ENCODE measurements at places on chromosomes 5 and 9.

- no peak for DNase-seq
Measured at GRCh38 chr5:172321593-172321992, 38.0 kb upstream of the UBTD2 start.

- DNase-seq, result no peak
Measured at GRCh38 chr5:143671674-143672569, 140.0 kb upstream of the HMHB1 start.

- DNase-seq, result no peak
Measured at GRCh38 chr5:8360012-8360411, 491.1 kb downstream of the MTRR start.

DNA sequence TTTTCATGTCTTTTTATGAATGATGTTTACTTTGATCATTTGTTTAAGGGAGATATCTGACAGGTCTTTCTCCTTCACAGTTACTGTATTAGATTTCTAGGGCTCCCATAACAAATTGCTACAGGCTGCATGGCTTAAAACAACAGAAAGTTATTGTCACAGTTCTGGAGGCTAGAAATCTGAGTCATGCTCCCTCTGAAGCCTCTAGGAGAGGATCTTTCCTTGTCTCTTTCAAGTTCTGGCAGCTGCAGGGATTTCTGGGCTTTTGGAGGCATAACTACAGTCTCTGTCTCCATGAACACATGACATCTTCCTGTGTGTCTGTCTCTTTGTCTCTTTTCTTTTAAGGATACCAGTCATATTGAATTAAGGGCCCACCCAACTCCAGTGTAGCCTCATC lies 557.3 kb upstream of the SEMA6A start:
- no peak for DNase-seq

GRCh38 chr5:33441241-33442177 lies 744 bp downstream of the TARS1 start:
- peak; percentile 1 for DNase-seq

DNA sequence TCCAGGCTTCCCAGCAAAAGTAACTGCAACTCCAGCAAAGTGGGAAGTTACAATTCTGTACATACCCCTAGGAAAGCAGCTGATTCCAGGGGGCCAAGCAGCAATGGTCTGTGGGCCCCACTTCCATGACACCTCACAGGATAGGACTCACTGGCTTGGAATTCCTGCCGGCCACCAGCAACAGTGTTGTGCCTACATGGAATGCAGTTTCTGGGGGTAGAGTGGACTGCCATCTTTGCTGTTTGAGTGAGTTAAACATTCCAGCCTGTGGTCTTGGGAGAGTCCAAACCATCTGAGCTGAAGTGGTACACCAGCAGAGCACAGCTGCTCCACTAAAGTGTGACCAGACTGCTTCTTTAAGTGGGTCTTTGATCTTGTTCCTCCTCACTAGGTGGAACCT lies 13.4 kb upstream of the FBN2 start:
- no peak for DNase-seq

GRCh38 chr9:30116673-30117217 lies 2267.7 kb upstream of the ACO1 start:
- no peak for DNase-seq

- no peak for DNase-seq
Measured at GRCh38 chr5:132224716-132225115, 2.9 kb downstream of the P4HA2 start.

- DNase-seq, result no peak
Measured at GRCh38 chr5:115818821-115819220, 2.4 kb upstream of the CDO1 start.
